Transverse colon (tissue), 4 donors: ENCODE measurements at places on chromosomes 2 and 18. TPM values are rescaled to one million over a fixed set of nuclear protein-coding genes. Genes with fewer than 3 reads are reported as not detected.

GRCh38 chr2:128464456-128464855 lies 145.8 kb upstream of the HS6ST1 start:
- DNase-seq: no peak
- H3K36me3 ChIP-seq: no peaks in the 10 kb centered on the region
- H3K4me1 ChIP-seq: no peaks in the 10 kb centered on the region
- no peak overlapping the region for H3K4me3 ChIP-seq
- no peak overlapping the region for H3K27ac ChIP-seq

DNA sequence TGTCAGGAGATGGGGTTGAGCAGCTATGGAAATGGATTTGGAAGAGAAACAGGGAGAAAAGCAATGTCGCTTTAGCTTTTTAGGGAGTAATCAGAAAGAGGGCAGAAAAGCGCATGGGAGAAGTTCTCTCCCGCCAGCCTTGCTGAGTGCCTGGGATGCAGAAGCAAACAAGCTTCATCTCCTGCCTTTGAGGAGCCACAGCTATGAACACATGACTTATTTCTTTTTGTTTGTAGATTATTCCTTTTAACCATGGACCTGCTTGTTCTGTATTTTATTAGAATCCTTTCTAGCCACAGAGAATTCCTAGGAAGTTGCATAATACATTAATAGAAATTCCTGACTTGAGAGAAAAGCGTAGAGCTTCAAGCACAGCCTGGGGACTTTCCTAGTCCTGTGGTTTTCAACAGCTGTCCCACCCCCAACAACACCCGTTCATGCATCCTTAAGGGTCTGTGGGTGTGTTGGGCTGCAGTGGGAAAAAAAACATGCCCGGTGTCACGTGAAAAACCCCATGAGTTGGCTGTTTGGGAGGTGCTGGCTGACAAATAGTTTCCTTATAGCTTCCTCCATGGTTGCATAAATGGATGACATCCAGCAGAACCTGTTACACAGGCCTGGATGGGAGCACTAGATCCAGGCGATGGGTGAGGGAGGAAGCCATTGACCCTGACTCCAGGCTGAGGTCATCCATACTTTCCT lies 14.9 kb downstream of the SLC9A4 start:
- no peaks in the 10 kb centered on the region for H3K36me3 ChIP-seq
- H3K27ac ChIP-seq: no peak overlapping the region
- H3K27me3 ChIP-seq: no peaks in the 10 kb centered on the region
- H3K4me3 ChIP-seq: no peak overlapping the region
- no peaks in the 10 kb centered on the region for H3K4me1 ChIP-seq
- peak; percentile 62 for DNase-seq

DNA sequence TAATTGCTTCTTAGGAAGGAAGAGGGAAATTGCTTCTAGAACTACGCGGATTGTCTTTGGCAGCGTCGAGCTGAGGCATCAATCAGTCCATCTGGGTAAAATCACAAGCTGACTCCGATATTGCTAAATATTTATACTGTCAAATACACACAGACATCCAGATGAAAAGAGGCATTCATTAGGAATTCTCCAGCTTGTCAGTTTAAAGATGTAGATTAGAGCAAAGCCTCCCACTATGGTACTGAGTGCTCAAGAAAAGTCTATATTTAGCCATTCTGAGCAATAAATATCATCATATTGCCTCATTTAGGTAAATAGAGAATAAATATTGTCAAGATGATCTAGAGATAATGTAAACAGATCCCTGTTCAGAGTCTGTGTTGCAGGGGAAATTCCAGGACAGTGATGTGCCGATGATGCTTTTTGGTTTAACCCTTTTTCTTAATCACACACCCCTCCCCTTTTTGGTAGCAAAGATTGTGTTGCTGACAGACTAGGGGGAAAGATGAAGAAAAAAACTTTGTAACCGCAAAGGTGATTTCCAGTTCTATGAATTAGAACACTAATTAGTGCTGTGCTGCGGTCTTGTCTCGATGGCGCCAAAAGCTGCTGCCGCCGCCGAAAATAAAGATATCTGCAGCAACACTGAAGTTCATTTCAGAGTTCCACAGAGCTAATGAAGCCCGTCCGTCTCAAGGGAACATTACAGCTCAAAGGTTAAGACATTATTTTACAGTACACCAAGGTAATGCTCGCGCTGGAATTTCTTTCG lies 171.8 kb downstream of the PTGR3 start:
- no peaks in the 10 kb centered on the region for H3K27me3 ChIP-seq
- no peaks in the 10 kb centered on the region for H3K4me1 ChIP-seq
- no peak overlapping the region for H3K27ac ChIP-seq
- no peak overlapping the region for H3K4me3 ChIP-seq
- DNase-seq: no peak

- H3K36me3 ChIP-seq: no peaks in the 10 kb centered on the region
- DNase-seq: peak; percentile 70
- H3K27me3 ChIP-seq: peaks cover 10% of the 10 kb centered on the region
- H3K4me3 ChIP-seq: peak overlapping the region; percentile 69
Measured at GRCh38 chr2:25041307-25041927, 459 bp upstream of the EFR3B start.

GRCh38 chr2:33168425-33168824 lies 221.7 kb downstream of the LTBP1 start:
- peaks cover 39% of the 10 kb centered on the region for H3K4me1 ChIP-seq
- no peak for DNase-seq
- H3K27me3 ChIP-seq: no peaks in the 10 kb centered on the region
- no peak overlapping the region for H3K4me3 ChIP-seq

DNA sequence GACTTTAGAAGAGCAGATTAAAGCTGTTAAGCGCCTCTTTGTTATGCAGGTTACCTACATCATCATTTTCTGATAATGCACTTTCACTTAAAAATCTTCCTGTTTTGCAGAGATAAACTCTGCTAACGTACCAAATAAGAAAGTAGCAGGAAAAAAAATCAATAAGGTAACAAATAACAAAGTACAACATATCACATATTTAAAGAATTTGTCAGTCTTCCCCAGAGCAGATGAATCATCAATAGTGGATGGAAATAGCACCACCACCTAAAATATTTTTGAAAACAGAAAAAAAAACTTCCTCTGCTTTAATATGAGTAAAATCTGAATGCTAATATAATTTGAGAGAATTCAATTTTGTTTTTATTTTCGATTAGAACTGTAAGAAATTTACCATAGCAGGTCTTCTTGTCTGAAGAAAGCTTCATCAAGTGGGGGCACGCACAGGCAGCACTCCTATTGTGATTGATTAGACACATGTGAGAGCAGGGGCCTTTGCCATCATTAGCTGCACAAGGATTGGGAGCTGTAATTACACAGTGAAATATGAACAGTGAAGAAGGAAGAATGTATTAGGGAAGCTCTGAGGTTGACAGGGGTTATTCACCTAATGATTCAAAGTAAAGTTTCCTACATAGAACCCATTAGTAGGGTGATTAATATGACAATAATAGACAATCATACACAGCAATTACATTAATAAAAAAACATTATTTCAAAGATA lies 1279.4 kb downstream of the LRP1B start:
- no peak for DNase-seq
- H3K4me3 ChIP-seq: no peak overlapping the region
- H3K4me1 ChIP-seq: no peaks in the 10 kb centered on the region
- H3K27me3 ChIP-seq: no peaks in the 10 kb centered on the region

GRCh38 chr2:36393738-36394256 lies 38.2 kb downstream of the CRIM1 start:
- no peaks in the 10 kb centered on the region for H3K27me3 ChIP-seq
- H3K27ac ChIP-seq: peak overlapping the region; percentile 80
- no peak overlapping the region for H3K4me3 ChIP-seq
- no peaks in the 10 kb centered on the region for H3K36me3 ChIP-seq
- H3K4me1 ChIP-seq: no peaks in the 10 kb centered on the region

DNA sequence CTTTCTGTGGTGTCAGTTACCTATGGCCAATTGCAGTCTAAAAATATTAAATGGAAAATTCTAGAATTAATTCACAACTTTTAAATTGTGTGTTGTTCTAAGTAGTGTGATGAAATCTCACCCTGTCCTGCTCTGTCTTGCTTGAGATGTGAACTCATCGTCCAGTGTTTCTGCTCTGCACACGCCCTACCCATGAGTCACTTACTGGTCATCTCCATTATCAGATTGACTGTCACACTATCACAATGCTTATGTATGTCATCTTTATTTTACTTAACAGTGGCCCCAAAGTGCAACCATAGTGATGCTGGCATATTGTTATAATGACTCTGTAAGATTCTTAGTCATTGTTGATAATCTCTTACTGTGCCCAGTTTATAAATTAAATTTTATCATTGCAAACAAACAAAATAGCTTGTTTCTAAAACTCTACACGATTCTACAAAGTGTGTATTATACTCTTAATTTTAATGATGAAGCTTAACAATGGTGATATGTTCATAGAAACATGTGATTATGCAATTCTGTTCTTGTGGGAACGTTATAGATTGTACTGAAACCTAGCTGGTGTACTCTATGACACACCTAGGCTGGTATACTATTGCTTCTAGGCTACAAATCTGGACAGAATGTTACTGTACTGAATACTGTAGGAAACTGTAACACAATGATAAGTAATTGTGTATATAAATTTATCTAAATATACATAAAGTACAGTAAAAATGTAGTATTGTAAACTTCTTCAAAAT lies 1086.8 kb upstream of the PIK3C3 start:
- no peak overlapping the region for H3K27ac ChIP-seq
- H3K4me1 ChIP-seq: no peaks in the 10 kb centered on the region
- no peaks in the 10 kb centered on the region for H3K27me3 ChIP-seq

GRCh38 chr2:77873506-77873905 lies 351.3 kb upstream of the LRRTM4 start:
- H3K27me3 ChIP-seq: no peaks in the 10 kb centered on the region
- no peaks in the 10 kb centered on the region for H3K36me3 ChIP-seq
- no peak for DNase-seq
- H3K4me3 ChIP-seq: no peak overlapping the region

- H3K27ac ChIP-seq: no peak overlapping the region
- DNase-seq: no peak
- no peaks in the 10 kb centered on the region for H3K4me1 ChIP-seq
- H3K27me3 ChIP-seq: no peaks in the 10 kb centered on the region
Measured at GRCh38 chr18:28198620-28199019, 21.7 kb upstream of the CDH2 start.

GRCh38 chr2:38754049-38754448 lies 2.9 kb upstream of the SRSF7 start:
- no peak overlapping the region for H3K4me3 ChIP-seq
- H3K27me3 ChIP-seq: no peaks in the 10 kb centered on the region
- DNase-seq: no peak
- peaks cover 17% of the 10 kb centered on the region for H3K4me1 ChIP-seq
- H3K27ac ChIP-seq: peak overlapping the region; percentile 11

DNA sequence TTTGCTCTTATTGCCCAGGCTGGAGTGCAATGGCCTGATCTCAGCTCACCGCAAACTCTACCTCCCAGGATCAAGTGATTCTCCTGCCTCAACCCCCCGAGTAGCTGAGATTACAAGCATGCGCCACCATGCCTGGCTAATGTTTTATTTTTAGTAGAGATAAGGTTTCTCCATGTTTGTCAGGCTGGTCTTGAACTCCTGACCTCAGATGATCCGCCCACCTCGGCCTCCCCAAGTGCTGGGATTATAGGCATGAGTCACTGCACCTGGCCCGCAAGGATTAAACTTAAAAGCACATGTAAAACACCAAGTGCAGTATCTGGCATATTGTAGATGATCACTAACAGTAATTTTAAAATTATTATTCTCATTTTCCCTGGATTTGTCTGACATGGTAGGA lies 72.9 kb downstream of the C1QL2 start:
- no peak for DNase-seq
- no peaks in the 10 kb centered on the region for H3K36me3 ChIP-seq
- no peaks in the 10 kb centered on the region for H3K27me3 ChIP-seq
- no peak overlapping the region for H3K4me3 ChIP-seq
- H3K4me1 ChIP-seq: no peaks in the 10 kb centered on the region

GRCh38 chr2:7450833-7451190 lies 533.6 kb downstream of the RNF144A start:
- H3K36me3 ChIP-seq: no peaks in the 10 kb centered on the region
- DNase-seq: no peak
- no peaks in the 10 kb centered on the region for H3K4me1 ChIP-seq
- H3K27ac ChIP-seq: no peak overlapping the region

DNA sequence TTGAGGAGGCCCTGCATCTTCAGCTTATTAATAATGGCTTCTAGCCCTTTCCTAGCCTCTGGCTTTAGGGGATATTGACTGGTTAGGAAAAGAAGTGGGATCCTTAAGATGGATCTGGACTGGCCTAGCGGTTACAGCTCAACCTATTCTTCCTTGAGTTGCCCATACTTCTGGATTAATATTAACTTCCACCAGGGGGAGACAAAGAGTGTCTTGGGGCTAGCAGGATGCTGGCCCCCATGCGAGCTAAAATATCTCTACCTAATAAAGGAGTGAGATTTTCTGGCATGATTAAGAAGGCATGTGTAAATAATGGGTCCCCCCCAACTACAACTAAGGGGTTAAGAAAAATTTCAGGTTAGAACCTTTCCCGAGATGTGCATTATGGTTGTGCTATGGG lies 23.2 kb upstream of the PLA2R1 start:
- H3K27me3 ChIP-seq: no peaks in the 10 kb centered on the region
- H3K4me1 ChIP-seq: no peaks in the 10 kb centered on the region
- H3K36me3 ChIP-seq: no peaks in the 10 kb centered on the region
- DNase-seq: no peak
- H3K27ac ChIP-seq: no peak overlapping the region
- no peak overlapping the region for H3K4me3 ChIP-seq

- H3K4me1 ChIP-seq: peaks cover 15% of the 10 kb centered on the region
- H3K27me3 ChIP-seq: peaks cover 53% of the 10 kb centered on the region
- no peak overlapping the region for H3K27ac ChIP-seq
- no peak overlapping the region for H3K4me3 ChIP-seq
- H3K36me3 ChIP-seq: no peaks in the 10 kb centered on the region
Measured at GRCh38 chr2:60560734-60561644, 7.5 kb upstream of the BCL11A start.

DNA sequence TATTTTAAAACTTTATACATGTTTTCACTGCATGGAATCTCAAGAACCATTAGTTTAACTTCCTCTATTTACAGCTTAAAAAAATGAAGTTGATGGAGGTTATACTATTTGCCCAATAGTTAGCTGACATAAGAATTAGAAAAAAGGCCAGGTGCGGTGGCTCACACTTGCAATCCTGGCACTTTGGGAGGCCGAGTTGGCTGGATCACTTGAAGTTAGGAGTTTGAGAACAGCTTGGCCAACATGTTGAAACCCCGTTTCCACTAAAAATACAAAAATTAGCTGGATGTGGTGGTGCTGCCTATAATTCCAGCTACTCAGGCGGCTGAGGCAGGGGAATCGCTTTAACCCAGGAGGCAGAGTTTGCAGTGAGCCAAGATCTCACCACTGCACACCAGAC lies 125.1 kb upstream of the CDH19 start:
- no peaks in the 10 kb centered on the region for H3K36me3 ChIP-seq
- no peaks in the 10 kb centered on the region for H3K27me3 ChIP-seq
- peaks cover 3% of the 10 kb centered on the region for H3K4me1 ChIP-seq

Gene ERLEC1
- total RNA-seq: 6.4 TPM

Gene IMPACT
- 16.7 TPM for total RNA-seq

Gene NR4A2
- total RNA-seq: 4.4 TPM

Gene DQX1
- 41.8 TPM for total RNA-seq

Gene GREB1L
- 1.5 TPM for total RNA-seq

Gene MROH2A
- total RNA-seq: 0.14 TPM

Gene FANCL
- total RNA-seq: 24.0 TPM

Gene CTAGE1
- not detected for total RNA-seq

Gene SERPINB13
- total RNA-seq: not detected
